ENCODE measurements at places on chromosomes 12 and 14.

DNA sequence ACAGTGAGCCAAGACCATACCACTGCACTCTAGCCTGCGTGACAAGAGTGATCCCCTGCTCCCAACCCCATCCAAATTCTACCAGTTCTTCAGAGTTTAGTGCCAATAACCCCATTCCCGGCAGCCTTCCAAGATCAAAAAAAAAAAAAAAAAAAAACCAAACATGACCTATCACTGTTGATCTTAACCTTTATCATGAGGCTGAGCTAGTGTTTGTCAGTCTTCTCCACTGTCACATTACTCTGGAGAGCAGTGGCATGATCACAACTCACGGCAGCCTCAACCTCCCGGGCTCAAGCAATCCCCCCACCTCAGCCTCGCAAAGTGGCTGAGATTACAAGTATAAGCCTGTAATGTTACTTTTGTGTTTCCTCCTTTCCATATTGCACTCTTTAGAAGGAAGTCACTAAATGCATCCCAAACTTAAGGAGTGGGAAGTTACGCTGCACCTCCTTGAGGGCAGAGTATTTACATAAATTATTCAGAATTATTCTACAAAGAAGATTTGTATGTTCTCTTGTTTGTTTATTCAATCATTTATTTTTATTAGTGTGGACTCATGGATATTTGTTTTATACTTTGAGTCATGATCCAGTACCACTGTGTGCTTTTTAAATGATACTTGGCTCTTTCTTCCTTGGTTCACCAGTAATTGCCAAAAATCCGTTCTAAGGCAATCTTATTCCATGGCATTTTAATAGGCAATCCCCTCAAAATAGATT, 31.5 kb upstream of the FAM222A start:
- no peak for DNase-seq

DNA sequence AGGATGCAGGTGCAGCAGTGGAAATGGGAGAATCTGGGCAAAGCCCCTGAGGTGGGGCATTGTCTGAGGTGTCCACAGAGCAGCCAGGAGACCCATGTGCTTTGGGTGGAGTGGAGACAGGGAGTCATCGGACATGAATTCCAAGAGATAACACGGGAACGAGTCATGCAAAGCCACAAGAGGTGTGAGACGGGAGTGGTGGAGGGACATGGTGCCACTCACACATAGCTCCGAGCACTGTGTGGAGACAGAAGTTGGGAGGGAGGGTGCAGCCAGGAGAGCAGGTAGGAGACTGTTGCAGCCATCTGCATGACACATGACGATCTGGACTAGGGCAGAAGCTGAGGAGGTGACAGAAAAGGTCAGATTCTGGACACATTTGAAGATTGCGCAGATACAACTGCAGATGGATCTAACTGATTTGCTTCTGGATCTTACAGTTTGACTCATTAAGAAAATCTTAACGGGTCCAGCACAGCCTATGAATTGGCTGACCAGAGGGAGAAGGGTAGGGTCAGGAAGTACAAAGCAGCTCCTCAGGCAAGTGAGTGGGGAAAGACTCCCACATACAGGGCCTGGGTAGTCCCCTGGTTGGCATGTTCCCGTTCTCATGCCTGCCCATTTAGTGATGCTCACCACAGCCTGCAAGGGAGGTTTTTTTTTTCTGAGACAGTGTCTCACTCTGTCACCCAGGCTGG, 379.8 kb downstream of the FUT8 start:
- DNase-seq = no peak

DNA sequence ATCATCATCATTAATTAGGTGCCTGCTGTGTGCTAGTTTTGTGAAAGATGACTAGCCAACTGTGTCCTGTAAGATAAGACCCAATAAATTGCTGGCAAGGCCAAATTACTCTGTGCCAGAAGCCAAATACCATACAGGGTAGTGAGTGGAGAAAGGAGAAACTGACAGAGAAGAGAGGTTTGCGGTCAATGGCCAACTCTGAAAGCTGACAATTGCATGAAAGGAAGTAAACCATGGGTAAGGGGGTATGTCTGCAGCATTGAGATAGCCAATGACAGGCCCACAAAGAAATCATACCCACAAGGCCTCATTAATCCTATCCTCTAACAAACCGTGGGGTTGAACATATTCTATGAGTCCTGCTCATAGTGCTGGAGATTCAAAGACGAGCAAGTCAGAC, 236.6 kb upstream of the CCDC196 start:
- DNase-seq = no peak

DNA sequence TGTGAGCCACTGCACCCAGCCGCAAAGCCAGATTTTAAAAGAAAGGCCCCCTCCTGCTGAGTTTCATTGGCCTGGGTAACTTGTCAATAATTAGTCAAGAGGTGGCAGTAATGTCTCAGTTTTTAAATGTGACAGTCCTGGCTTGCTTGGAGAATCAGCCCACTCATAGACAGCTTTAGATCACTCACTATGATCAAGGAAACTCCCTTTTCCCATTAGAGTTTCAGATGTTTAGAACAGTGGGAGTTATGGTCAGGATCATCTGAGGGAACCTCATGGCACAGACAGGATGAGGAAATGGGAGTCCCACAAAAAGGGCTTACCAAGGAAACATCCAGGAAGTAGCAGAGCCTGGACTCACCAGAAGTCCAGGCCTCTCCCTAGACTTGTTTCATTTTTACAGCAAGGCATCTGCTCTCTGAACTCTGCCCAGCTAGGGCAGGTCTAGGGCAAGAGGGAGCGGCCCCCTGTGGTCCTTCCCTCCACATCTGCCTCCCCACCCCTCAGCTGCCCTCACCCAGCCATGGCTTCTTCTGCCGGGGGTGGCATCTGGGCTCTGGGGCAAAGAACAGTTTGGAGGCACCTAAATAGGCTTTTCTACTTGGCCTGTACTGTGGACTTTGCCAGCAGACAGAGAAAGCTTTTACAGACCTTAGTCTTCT, 11.2 kb downstream of the BCL2L14 start:
- DNase-seq = no peak

GRCh38 chr12:131057722-131058515, 104.2 kb downstream of the ADGRD1 start:
- no peak for DNase-seq

GRCh38 chr12:95481072-95481471, 7.1 kb downstream of the METAP2 start:
- no peak for DNase-seq

GRCh38 chr14:86797075-86797351, 1196.0 kb downstream of the GALC start:
- DNase-seq = no peak

GRCh38 chr14:100819829-100820475, 6.0 kb upstream of the MEG3 start:
- no peak for DNase-seq

GRCh38 chr14:92616178-92616577, 102.6 kb downstream of the RIN3 start:
- DNase-seq = no peak

GRCh38 chr14:105845725-105846309, 319.4 kb downstream of the TMEM121 start:
- DNase-seq = no peak

DNA sequence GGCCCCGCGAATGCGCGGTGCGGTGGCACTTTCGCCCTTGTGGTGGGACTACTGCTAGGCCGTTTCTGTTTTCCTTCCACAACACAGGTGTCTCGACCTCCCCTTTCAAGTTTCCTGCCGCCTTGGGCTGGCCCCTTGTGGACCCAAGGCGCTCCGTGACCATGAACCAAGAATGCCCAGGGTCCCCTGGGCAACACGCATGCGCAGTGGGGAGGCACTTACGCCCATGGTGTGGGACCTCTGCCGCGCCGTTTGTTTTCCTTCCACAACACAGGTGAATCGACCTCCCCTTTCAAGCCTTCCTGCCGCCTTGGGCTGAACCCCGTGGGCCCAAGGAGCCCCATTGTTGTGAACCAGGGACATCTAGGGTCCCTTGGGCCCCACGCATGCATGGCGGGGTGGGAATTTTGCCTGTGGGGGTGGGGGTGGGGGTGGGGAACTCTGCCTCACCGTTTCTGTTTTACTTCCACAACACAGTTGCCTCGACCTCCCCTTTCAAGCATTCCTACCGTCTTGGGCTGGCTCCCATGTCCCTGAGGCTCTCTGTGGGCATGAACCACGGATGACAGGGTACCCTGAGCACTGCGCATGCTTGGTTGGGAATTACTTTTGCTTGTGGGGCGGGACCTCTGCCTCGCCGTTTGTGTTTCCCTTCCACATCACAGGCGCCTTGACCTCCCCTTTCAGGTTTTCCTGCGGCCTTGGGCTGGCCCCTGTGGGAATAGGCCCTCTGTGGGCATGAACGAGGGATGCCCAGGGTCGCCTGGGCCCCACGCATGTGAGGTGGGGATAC, 355.1 kb downstream of the ALG10 start:
- no peak for DNase-seq

- DNase-seq = no peak
These were observed 2.2 kb upstream of the CSAD start for GRCh38 chr12:53182903-53183302.

- DNase-seq = no peak
These were observed 24.2 kb downstream of the NUAK1 start for GRCh38 chr12:106114447-106115068.

GRCh38 chr14:53620890-53621289, 335.7 kb downstream of the BMP4 start:
- no peak for DNase-seq

DNA sequence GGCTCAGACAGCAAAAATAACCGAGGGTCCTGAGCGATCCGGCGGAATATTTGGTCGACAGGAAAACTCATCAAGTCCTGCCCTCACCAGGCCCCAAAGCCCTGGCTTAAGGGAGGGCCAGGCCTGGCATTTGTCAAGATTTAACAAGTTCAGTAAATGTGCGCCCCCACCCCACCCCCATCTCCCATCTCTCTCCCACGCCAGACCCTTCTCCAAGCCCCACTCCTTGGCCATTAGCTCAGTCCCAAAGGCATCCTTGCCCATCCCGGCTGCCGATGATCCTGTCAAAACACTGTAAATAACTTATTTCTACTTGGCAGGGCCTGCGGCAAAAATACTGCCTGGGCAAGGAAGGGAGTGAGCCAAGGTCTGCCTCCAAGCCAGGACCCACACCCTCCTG, 52.8 kb downstream of the ITPK1 start:
- no peak for DNase-seq

DNA sequence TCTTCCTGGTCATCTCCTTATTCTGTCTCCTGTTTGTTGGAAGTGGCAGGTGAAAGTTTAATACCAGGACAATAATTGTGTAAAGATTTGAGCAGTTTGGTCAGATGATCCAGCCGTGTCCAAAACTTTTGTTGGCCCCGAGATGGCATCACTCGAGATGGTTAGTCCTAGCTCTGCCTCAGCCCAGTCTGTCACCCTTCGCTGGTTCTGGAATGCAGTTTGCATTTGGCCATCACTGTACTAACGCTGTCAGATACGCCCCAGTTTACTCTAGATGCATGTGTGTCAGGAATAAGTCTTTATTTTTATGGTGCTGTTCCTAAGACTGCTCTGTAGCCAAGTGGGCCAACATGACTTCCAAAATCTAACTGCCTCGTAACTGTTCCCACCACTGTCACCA, 79.6 kb downstream of the MOK start:
- no peak for DNase-seq

- DNase-seq = no peak
These were observed 73.1 kb downstream of the ADCK1 start for GRCh38 chr14:77872983-77873382.

DNA sequence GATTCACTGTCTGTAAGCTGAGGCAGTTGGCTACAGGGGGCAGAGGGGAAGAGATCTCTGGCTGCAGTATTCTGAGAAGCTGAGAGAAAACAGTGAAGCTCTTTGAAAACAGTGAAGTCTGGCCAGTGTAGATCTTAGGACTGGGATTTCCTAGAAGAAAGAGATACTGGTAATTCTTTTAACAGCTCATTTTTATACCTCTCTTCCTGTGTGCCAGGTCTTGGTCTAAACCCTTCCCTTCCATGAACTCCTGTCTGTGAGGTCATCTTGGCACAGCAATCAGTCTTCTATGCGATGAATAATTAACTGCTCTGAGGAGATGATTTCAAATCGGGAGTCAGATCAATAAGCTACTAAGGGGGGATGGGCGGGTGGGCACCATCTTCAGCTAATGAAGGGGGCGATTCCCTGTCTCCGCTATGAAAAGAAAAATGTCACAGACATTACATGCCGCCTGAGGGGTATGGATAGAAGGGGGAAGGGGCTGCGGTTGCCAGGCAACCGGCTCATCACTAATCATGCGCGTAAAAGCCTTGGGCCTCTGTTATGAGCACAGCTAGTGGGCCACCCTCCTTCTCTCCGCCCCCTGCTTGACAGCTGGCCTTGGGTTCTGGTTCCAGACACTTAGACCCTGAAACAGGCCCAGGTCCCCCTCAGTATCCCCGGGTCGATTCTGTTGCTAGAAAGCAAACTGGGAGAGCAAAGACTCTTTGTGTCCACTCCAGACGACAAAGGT, 75.3 kb upstream of the CEP83 start:
- no peak for DNase-seq

GRCh38 chr12:68963856-68964745, 31.1 kb upstream of the CPM start:
- DNase-seq = no peak

DNA sequence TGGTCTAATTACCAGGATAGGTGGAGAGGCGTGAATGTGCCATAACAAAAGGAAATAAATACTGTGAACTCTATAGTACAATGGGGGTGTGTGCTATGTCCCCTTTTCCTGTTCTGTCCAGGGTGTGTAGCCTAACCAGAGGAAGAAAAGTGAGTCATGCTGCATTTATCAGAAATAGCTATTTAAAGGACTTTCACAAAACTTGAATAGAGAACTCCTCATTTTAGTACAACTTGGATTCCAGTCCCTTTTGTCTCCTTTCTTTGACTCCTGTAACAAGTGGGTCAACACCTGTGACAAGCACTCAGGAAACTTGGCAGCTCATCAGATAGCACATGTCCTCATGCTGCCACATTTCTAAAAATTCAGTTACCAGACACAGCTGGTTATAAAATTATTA, 123.4 kb downstream of the CCDC91 start:
- no peak for DNase-seq

DNA sequence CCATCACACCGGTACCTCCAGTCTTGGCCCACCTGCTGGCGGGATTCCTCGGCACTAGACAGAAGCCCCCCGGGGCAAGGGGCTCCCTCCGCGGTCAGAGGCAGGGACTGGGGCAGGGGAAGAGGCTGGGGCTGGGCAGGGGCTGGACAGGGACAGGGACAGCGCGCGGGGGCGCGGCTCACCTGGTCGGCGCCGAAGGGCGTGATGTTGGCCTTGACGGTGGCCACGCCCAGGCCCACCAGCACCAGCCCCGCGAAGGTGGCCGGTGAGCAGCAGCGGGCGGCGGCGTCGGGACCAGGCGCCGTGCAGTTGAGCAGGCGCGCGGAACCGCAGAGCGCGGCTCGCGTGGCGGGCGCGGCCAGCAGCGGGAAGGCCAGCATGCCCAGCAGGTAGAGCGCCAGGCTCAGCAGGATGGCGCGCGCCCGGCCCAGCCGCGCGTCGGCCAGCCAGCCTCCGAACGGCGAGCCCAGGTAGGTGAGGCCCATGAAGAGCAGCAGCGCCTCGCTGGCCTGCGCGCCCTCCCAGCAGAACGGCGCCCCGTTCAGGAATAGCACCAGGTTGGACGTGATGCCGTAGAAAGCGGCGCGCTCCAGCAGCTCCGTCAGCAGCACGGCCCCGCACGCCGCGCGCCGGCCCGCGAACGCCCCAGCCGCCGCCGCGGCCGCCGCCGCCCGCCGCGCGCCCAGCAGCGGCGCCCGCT, 392 bp downstream of the SLC15A4 start:
- DNase-seq = no peak

- DNase-seq = no peak
These were observed 56.3 kb upstream of the KCNA5 start for GRCh38 chr12:4987076-4988046.
